ENCODE measurements at places on chromosomes 3 and 15.

- DNase-seq: no peak
These were observed 30.4 kb upstream of the ZNF639 start for GRCh38 chr3:179292450-179292849.

- no peak for DNase-seq
These were observed 377.3 kb downstream of the LPP start for GRCh38 chr3:188531210-188531609.

- no peak for DNase-seq
These were observed 242.1 kb downstream of the ZIC1 start for GRCh38 chr3:147651107-147651778.

DNA sequence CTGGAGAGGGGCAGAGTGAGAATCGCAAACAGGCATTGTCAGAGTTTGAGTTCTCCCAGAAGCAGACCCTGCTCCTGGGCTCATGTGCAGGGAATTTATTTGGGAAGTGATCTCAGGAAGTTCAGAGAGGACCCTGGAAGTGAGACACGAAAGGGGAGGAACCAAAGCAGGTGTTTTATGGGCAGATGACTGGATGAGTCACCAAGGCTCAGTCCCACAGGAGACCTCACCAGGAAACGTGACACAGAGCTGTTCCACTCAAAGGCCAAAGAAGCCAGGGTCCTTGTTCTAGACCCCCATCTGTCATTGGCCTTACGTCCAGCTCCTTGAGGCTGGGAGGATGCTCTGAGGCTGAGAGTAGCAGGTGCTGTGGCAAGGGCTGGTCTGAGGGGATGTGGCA, 43.4 kb upstream of the SEC22A start:
- no peak for DNase-seq

- DNase-seq: no peak
These were observed 42.0 kb upstream of the MEIS2 start for GRCh38 chr15:37142371-37142770.

DNA sequence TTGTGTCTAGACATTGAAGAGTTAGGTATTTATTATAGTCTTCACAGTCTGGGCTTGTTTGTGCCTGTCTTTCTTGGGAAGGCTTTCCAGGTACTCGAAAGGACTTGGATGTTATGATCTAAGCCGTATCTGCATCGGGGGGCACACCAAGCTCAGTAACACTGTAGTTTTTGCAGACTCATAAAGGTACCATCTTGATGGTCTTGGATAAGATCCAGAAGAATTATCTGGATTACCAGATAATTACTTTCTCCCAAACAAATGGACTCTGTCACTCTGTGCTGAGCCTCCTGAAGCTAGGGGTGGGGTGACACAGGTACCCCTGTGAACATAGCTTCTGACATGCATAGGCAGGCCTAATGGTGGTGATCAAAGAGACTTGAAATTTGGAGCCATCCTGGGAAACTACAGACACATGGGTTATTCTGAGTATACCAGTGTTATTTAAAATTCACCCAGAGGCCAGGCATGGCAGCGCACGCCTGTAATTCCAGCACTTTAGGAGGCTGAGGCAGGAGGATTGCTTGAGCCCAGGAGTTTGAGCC, 238.6 kb upstream of the TPM1 start:
- DNase-seq: no peak

- DNase-seq: no peak
These were observed 61.0 kb downstream of the SCN5A start for GRCh38 chr3:38588371-38588971.

- peak; percentile 96 for DNase-seq
These were observed 261.5 kb upstream of the LRTM1 start for GRCh38 chr3:55189359-55189801.

- no peak for DNase-seq
These were observed 129.9 kb downstream of the SMAD6 start for GRCh38 chr15:66831801-66832390.

DNA sequence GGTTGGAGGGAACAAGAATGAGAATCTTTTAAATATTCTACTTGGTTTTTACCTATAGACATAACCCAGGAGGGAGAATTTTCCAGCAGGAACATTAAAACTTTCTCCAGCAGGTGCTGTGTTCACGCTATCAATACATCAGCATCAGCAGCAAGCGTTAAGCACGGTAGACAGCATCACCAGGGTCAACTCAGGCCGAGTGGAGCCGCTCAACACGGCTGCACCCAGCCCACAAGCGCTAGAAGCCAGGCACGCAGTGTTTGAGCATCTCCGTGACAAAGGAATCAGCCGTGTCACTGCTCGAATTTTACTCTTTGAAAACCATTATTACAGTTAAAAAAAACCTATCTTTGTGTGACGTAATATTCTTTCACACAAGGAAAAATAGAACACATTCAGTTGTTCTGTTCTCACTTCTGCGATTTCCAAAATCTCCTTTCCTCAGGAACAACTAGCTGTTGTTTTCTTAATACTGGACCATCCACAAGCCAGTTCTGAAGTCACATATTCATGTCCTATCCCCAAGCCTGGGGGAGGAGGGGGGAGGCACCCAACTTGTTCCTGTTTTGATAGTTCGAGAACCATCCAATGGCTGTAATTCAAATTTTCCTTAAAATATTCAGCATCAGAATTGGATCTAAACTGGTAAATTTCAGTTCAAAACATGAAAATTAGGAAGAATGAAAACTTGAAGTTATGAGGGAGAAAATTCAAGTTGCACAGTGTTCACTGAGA, 77.9 kb downstream of the ADAMTS17 start:
- DNase-seq: no peak

- DNase-seq: no peak
These were observed 144.3 kb downstream of the KCNMB2 start for GRCh38 chr3:178680489-178680888.

GRCh38 chr15:32668942-32669341, 27.4 kb downstream of the SCG5 start:
- no peak for DNase-seq

DNA sequence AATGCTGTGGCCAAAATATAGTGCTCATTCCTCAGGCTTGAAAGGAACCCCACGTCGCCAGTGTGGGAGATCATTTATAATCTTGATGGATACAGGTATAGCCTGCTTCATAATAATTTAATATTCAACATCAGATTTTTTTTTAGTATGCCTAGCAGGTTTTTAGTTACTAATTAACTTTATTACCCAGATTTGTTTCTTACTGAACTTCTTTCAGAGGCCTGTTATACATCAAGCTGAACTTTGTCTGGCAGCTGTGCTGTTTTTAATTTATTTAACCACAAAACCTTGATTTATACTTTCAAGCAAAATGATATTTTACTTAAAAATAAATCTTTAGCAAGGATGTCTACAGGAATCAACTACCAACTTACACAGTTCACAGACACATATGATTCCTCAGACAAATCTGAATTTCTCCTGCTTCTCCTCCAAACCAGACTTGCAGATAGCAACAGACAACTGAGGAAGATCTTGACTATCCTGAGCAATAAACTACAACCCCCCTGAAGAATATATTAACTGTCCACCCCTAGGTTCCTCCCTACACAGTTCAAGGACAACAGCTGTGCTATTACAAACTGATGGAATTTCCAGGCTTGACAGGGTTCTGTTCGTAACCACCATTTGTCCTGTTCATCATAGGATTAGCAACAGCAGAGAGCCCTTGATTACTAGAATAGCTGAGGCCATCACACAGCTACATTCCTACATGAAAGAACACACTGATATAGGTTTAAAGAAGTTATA, 610 bp downstream of the MAP4 start:
- DNase-seq: no peak
